ENCODE measurements at places on chromosomes 13 and 19.

DNA sequence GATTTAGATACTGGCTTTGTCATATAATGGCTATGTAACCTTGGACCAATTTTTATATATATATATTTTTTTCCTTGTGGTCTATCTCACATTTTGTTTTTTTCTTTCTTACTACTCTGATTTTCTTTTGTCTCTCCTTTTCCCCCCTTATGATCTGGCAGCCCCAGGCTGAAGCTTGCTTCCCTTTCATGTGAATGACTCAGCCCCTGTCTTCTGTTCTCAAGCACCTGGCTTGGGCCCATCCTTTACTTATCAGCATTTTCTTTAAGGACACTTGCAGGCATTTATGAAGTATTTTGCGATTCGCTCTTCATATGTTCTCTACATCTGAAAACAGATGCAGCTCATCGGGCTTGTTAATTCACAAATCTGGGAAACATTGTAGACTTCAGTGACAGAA, 163.6 kb downstream of the SPRY2 start:
- no peak for DNase-seq

DNA sequence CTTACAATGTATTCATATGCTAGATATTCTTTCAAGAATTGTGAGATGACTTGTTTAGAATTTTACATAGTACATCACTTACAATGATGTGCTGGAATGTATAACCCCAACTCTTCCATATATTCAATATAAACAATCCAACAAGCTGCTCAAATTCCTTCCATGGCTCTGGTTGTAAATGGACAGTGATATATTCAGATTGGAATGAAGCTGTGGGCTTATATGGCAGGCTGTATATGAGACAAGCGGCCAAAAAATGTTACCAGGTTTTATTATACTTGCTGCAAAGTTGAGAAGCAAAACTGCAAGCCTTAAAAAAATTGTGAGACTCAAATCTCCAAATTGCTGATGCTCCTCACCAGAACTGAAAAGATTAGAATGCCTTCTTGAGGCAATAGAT, 83.6 kb upstream of the KLF12 start:
- no peak for DNase-seq

- DNase-seq = no peak
These were observed 5.0 kb upstream of the ADM5 start for GRCh38 chr19:49684251-49684982.

- DNase-seq = no peak
These were observed 36.9 kb upstream of the ZNF507 start for GRCh38 chr19:32308431-32309077.

DNA sequence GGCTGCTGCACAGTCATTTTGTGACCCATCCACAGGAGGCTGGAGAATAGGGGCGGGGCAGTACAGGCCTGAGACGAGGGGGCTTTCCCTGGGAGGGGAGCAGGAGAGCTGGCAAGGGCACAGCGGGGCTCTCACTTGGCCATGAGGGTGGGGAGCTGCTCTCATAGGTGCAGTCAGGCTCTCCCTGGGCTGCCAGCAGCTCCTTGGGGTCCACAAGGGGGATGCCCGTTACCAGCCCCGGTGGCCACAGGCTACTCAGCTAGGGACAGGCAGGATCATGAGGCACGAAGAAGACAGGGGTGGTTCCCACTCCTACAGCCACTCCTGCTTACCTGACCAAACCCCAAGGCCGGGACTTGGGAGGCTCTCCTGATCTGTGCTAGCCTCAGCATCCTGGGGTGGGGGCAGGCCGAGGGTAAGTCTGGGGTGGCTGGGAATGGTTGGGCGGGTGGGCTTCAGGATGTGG, 16.5 kb downstream of the ARHGAP33 start:
- DNase-seq = no peak

GRCh38 chr13:51481656-51482055, 28.8 kb upstream of the INTS6 start:
- no peak for DNase-seq

- DNase-seq = no peak
These were observed 5.3 kb upstream of the CCNP start for GRCh38 chr19:40231544-40232424.

DNA sequence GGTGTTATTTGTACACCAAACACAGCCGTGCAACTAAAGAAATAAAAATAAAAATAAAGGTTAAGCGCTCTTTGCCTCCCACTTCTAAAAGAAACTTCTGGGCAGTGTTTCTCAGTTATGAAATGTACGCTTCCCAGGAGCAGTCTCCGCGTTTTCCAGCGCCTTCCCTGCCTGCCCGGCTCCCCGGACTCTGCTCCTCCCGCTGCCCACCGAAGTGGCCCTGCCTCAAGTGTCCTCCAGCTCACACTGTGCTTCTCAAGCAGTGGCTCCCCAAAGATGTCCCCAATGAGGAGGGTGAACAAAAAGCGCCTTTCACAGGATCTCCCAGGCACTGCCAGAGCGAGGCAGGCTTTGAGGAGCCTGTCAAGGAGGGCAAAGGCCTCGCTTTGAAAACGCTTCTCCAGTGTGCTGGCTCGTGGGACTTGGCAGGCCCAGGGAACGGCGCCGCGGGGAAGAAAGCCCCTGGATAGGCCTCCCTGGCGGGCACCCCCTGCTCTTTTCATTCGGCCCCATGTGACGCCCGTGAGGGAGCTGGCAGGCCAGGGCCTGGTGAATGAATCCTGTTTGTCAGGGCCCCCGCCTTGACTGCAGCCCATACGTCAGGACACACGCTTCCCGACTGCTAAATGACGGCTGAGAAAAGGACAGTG, 187.1 kb downstream of the FOXO1 start:
- no peak for DNase-seq

- no peak for DNase-seq
These were observed 17.9 kb downstream of the ALG5 start for GRCh38 chr13:36981156-36981743.

DNA sequence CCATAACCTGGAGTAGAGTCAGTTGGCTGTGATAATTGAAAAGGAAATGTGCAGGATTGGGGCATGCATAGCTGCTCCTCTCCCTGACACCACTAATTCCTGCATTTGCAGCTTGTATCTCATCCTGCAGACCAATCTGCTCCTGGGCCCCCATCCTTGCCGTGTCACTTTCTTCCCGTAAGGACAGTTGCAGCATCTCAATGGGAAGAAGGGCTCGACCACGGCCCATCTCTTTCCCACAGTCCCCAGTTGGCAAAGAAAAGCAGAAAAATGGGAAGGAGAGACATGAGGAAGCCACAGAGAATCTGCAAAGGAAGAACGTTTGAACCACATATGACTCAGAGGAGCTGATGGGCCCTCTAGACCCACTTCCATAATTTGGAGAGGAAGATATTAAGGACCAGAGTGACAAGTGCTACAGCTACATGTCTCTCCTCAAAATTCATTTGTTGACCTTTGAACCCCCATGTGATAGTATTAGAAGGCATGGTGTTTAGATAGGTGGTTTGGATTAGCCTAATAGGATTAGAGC, 1.8 kb upstream of the SIGLEC12 start:
- no peak for DNase-seq

DNA sequence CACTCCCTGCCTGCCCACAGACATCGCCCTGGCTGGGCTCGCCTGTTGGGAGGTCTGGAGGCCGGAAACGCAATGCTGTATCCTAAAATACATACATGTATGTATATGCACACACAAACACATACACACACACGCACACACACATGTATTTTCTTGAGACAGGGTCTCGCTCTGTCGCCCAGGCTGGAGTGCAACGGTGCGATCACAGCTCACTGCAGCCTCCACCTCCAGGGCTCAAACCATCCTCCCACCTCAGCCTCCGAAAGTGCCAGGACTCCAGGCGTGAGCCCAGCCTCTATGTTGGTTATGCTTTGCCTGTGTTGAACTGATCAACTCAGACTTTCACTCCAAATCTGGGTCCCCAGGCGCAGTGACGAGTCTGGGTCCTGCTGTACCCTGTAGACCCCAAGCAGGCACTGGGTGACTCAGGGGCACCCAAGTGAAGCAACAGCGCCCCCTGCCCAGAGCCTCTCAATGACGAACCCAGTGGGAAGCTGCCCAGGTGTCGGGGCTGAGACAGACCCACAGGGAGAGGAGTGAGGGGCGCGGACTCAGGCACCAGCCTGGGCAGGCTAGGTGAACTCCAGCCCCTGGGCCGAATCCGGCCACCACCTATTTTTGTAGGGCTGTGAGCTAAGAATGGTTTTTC, 27.4 kb upstream of the CACTIN start:
- no peak for DNase-seq

DNA sequence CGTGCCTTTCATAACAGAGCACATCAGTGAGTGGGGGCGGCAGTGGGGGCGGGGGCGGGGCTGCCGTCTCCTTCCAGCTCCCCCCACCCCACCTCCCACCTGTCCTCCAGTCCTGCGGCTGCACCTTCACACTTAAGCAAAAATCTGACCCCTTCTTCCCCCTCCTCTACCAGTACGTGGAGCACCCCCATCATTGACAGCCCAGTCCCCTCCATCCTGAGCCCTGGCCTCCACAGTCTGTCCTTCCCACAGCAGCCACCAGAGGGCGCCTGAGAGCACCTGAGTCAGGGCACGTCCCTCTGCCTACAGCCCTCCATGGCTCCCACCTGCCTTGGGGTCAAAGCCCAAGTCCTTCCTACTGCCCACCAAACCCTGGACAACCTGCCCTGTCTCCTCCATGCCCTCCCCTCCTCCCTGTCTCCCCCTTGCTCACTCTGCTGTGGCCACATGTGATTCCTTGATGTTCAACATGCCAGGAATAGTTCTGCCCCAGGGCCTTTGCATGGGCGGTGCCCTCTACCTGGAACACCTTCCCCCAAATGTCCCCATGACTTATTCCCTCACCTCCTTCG, 4.0 kb downstream of the EBI3 start:
- DNase-seq = peak; percentile 47

DNA sequence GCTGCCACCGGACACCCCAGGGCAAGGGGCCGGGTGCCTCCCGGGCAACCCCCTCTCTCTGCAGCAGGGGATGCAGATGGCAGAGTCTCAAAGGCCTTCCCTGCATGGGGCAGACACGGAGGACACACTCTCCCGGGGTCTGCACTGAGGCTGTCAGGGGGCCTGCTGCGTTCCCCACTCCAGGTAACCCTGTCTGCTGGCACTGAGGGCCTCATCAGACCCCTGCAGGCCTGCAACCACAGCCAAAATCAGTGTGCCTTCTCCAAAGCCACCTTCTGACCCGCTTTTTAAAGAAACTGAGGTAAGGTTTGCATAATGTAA, 93.9 kb downstream of the GNG7 start:
- no peak for DNase-seq

- no peak for DNase-seq
These were observed 15.4 kb downstream of the TNFAIP8L1 start for GRCh38 chr19:4654437-4655361.

DNA sequence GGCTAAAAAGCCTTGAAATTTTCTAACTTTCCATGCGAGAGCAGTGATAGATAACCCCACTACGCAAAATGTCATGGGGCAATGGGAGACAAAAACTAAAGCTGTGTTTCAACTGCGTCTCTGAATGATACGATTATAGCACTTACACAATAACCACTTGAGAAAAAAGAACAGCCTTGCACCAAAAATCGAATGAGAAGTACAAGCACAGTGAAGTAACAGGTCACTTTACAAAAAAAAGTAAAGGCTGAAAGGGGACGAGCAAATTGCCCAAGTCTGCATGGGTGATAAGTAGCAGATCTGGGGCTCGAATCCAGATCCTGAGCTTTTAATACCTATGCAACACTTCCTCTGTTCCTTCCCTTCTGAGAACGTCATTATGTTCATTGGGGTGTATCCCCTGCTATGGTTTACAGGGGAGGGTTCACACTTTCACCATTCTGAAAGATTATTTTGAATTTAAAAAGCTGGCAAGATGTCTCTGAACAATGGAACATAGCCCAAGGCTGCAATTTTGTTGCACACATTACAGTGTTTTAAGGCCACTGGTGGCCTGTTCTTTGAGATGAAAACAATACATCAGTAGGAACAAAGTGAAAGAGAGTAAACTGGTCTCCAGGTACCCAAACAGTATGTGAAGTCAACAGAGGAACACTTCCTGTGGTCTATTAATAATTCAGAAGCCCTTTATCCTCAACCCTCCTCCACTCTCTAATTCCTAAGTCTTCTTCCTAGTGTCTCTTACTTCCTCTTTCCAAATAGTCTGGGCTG, 3.2 kb downstream of the CPB2 start:
- no peak for DNase-seq

DNA sequence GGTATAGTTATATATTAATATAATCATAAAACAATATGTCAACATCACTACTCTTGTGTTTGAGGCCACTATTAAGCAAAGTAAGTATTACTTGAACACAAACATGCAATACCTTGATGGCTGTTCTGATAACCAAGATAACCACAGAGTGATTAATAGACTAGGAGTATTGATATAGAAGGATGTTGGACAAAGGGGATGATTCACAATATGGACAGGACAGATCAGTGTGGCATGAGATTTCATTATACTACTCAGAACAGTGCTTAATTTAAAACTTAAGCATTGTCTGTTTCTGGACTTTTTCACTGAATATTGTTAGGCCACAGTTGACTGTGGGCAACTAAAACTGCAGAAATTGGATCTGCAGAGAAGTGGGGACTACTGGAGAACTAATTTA, 384.2 kb downstream of the SLITRK1 start:
- no peak for DNase-seq

GRCh38 chr19:6402837-6403608, 10.1 kb upstream of the GTF2F1 start:
- no peak for DNase-seq

DNA sequence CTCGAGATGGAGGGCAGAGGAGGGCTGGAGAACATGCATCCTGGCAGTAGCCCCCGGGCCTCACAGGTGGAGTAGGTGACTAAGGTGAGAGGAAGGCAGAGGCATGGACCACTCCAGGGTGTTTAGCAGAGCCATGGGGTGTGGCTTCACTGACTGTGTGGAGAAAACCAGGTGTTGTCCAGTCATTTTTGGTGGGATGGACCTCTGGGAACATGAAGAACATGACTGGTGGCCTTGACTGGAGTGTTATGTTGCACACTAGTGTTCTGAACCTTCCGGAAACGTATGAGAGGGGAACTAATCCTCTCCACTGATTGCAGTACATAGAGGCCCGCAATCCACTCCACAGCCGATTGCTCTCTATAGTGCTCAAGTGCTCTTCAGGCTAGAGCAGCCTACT, 16.9 kb downstream of the MED26 start:
- DNase-seq = no peak

DNA sequence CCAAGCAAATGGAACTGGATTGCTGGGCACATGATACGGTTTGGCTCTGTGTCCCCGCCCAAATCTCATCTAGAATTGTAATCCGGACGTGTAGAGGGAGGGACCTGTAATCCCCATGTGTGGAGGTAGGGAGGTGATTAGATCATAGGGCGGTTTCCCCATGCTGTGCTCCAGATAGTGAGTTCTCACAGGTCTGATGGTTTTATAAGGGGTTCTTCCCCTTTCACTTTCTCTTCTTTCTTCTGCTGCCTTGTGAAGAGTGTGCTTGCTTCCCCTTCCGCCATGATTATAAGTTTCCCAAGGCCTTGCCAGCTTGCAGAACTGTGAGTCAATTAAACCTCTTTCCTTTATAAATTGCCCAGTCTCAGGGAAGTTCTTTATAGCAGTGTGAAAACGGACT, 32.6 kb upstream of the MTIF3 start:
- no peak for DNase-seq

DNA sequence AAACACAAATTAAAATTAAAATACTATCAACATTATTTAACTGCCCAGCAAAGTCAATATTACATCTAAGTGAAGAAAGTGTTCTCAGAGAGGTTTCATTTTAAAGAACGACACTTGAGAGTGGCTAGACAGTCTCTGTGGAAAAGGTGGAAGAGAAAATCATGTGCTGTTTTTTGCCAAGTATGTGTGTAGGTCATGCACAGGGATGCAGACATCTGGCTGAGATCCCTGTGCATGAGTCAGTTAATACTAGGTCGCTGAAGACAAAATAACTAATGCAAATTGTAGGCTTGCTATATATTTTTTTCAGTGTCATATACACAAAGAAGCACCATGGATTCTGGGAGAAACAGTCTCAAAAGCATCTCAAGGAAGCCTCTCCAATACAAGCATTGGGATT, 44.3 kb upstream of the ENOX1 start:
- DNase-seq = no peak
